Heart right ventricle (tissue), 16 donors: ENCODE measurements at places on chromosomes 1 and 21. TPM values are rescaled to one million over a fixed set of nuclear protein-coding genes. Genes with fewer than 3 reads are reported as not detected.

HES5 gene
- 1.1 TPM for polyA plus RNA-seq

MTFR1L gene
- polyA plus RNA-seq: 91.1 TPM

SERPINC1 gene
- polyA plus RNA-seq: not detected

SLAMF9 gene
- polyA plus RNA-seq: not detected

CLCNKB gene
- polyA plus RNA-seq: 2.1 TPM

PDE4B gene
- polyA plus RNA-seq: 2.0 TPM

SH3BGRL3 gene
- 153 TPM for polyA plus RNA-seq

AGRN gene
- 30.7 TPM for polyA plus RNA-seq

MNDA gene
- polyA plus RNA-seq: 1.2 TPM

IGSF9 gene
- 0.15 TPM for polyA plus RNA-seq
